Activated CD8-positive, alpha-beta T cell treated with anti-CD3 and anti-CD28 coated beads for 36 hours (primary cell): ENCODE measurements at places on chromosomes 4 and X.
A peak's percentile ranks its signal among the peaks of the same experiment; 100 is the strongest.

- DNase-seq = peak; percentile 57
Observed at GRCh38 chr4:113468165-113469022, 293.1 kb downstream of the CAMK2D start.

DNA sequence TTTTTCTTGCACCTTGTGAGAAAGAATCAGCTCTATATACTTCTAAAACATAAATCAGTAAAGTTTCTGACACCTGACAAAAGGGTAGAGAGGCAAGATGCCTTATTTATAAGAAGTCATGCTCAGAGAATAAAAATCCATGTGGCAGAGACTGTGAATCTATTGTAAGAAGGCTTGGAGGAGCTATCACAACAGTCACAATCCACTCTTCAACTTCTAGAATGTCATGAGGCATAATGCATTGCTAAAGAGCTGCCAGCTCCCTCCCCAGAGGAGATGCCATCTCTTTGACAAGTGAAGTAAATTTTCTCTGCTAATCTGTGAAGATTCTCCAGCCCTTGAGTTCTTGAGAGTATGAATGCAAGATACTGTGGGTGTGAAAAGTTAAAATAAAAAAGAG, 971.2 kb upstream of the IGFBP7 start:
- no peak for DNase-seq

GRCh38 chrX:36961590-36961989, 46.6 kb upstream of the FAM47C start:
- DNase-seq = no peak

GRCh38 chr4:141569141-141569540, 67.2 kb upstream of the IL15 start:
- no peak for DNase-seq

- DNase-seq = no peak
Observed at GRCh38 chr4:80307774-80308465, 27.6 kb upstream of the CFAP299 start.

DNA sequence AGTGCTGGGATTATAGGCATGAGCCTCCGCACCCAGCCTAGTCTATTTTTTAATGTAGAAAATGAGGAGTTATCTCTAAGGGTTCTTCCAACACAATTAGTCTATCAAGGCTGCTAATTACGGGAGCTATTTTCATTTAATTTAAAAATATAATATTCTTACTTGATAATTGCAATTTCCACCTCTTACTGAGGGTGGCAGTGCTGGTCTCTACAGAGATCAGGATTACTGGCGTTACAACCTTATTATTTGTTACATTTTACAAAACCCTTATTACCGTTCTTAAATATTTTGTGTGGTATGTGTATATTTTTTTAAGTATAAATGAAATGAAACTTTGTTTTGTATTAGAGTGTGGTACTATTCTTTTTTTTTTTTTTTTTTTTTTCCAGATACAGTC, 17.6 kb upstream of the GK start:
- DNase-seq = no peak

- DNase-seq = no peak
Observed at GRCh38 chr4:185775792-185776555, 36.0 kb downstream of the SORBS2 start.

DNA sequence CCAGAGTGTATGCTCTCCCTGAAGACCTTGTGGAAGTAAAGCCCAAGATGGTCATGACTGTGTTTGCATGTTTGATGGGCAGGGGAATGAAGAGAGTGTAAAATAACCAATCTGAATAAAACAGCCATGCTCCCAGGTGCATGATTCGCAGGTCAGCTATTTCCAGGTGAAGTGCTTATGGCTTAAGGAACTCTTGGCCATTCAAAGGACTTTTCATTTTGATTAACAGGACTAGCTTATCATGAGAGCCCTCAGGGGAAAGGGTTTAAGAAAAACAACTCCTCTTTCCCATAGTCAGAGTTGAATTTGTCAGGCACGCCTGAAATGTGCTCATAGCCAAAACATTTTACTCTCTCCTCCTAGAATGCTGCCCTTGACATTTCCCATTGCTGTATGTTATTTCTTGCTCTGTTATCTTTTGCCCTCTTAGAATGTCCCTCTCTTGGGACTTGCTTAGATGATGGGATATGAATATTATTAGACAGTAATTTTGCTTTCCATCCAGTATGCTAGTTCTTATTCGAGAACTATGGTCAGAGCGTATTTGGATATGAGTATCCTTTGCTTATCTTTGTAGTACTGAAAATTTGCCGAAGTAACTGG, 88.6 kb downstream of the PLS3 start:
- DNase-seq = no peak

DNA sequence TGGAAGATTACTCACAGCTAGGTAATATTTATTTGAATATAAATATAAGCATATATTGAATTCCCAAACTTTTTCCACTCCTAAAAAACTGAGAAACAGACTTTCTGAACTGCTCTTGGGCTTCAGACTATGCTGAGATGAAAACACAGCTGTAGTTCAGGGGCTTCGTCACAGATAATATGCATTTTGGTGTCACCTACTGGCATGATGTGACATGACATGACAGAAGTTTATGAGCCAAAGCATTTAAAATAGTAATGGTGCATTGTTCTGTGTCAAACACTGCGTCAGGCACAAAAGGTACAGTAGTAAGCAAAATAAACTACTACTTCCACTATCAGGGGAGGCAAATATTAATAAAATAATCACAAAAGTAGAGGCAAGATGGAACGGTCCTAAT, 171.3 kb downstream of the BTC start:
- DNase-seq = peak; percentile 33

DNA sequence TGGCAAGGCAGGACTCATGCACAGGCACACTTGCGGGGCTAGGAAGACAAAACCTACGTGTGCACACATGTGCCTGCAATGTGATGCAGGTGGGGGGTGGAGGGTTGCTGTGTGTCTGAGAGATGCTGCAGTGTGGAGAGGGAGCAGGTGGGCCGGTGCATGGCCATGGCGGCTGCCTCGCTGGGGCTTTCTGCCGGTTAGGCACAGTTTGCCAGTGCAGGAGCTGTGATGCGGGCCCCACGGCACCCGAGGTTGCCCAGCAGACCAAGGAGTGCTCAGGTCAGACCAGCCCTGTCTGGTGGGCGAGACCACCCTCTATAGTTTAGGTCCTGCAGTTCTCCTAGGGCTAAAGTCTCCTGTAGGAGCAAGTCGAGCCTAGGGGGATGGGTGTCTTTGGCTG, 4.4 kb upstream of the AFM start:
- no peak for DNase-seq

DNA sequence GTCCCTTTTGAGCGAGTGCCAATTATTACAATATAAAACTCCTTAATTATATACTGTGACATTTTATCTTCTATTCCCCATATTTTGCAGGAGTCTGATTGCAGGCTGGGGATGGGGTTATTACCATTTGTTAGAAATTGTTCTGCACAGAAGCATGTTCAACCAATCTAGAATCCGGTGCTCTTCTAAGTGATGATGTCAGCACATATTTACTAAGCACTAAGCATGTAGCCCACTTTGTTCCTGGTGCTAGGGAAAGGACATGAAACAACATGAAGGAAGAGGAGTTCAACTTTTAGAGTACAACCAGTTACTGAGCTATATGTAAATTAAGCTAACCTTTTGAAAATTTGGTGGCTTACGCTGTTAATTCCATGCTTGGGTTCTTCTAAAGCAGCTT, 52.8 kb upstream of the IL1RAPL2 start:
- DNase-seq = no peak
